Dermis microvascular lymphatic vessel endothelial cell (primary cell): ENCODE measurements at places on chromosomes 1 and 21.

DNA sequence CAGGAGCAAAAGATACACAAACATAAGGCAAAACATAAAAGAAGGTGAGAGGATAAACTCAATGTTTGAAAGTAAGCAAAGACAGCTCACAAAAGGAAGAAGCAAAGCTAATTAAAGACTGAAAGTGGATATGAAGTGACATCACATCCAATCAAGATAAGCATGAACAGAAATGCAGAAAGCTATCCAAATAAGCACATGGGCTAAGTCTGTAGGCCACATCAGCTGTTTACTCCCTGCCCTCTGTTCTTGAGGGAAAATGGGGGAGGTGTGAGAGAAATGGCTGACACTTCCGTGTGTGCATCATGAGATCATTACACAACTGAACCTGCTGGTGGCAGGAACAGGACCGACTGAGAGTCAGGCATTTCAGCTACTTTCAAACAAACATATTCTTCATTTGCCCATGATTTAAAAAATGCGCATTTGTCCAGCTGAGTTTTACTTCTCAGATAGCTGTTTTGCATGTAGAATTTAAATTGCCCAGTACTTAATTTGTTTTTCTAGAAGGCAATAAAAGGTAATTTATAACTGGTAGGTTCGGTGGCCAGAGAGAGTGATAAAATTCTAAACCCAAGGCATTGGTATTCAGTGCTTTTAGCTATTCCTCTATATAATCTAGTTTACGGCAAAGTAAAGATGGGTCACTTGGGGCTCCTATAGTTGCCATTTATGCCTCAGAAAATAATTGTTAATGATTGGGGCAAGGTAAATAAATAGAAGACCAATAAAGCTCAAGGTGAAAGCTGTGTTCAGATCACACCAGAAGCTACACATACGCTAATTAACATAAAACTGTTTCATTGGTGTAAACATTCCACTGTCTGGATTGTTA lies 27.2 kb upstream of the MAN1A2 start:
- peak; percentile 9 for DNase-seq

- no peak for DNase-seq
Measured at GRCh38 chr1:84356881-84357280, 41.4 kb upstream of the DNASE2B start.

GRCh38 chr1:92026806-92027205 lies 3.0 kb upstream of the EPHX4 start:
- no peak for DNase-seq

DNA sequence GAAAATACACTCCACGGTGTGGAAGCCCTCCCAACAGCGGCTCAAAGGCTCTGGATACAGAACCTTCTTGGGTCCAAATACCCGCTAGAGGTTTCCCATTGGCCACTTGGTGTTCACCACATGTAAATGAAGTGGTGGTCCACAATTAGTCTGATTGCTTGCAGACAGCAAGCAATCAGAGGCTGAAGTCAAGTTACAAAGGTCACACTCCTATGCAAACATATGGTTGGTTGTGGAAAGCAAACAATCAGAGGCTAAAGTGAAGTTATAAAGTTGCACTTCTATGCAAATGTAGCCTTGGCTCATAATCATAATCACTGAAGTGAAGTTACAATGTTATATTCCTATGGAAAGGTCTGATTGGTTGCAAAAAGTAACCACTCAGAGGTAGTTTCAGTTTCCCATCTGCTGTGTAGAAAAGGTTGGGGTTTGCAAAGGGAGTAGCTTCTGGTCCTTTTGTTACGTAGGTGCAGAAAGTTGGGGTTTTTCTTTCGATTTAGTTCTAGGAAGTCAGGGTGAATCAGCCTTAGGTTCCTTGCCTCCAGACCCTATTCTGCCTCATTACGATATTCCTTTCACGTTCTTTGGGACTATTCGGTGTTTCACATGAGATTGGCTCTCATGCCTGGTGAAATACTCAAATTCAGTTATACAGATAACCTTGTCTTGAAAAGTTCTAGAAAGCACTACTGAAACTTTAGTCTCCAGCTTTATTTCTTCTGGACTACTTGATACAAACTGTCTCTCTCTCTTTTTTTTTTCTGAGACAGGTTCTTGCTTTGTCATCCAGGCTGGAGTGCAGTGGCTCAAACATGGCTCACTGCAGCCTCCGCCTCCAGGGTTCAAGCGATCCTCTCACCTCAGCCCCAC lies 36.7 kb upstream of the MTF2 start:
- no peak for DNase-seq

DNA sequence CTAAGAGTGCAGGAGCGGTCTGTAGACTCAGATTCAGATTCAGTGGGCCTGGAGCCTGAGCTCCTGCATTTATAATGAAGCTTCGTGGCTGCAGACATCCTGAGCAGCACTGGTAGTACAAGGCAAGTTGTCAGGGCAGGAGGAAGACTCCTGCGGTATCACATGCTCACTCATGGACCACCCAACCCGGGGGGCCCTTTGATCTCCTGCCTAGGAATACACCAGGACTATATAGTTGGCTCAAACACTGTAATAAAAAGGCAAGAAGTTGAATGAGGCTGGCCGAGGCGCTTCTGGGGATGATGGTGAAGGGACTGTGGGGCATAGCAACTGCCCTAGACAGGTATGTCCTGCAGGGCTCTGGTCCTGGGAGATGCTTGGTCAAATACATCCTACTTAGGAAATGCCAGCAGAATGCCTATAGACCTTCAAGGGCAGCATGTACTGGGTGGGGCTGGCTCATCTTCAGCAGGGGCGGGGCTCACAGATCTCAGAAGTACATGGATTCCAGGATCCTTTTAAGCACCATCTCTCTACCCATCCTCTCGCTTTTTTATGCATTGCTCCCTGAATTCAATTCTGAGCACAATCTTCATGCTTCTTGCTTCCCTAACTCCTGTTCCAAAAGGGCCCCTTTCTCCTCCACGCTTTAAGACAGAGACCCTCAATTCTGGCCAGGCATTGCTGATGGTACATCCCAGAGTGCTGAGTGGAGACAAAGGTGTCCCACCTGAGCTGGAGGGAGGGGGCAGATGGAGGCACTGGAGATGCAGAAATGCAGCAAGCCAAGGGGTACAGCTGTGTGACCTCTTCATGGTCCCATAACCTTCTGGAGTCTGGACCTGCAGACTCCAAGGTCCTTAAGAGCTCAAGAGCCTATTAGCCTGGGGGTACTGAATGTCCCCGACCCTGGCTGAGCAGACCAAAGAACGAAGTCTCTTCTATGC lies 2.1 kb upstream of the RAP1GAP start:
- no peak for DNase-seq

GRCh38 chr1:62995173-62995572 lies 211.2 kb downstream of the ATG4C start:
- DNase-seq = no peak

GRCh38 chr1:61865646-61866220 lies 123.5 kb downstream of the PATJ start:
- DNase-seq = no peak
